T-helper 1 cell (primary cell): ENCODE measurements at places on chromosomes 5 and 9.

GRCh38 chr9:31536471-31536870 is 848.0 kb upstream of the ACO1 start:
- DNase-seq: no peak

- no peak for DNase-seq
Measured at GRCh38 chr5:133890314-133890713, 78.1 kb downstream of the C5orf15 start.

GRCh38 chr9:101582553-101582952 is 12.2 kb downstream of the PPP3R2 start:
- DNase-seq: no peak

DNA sequence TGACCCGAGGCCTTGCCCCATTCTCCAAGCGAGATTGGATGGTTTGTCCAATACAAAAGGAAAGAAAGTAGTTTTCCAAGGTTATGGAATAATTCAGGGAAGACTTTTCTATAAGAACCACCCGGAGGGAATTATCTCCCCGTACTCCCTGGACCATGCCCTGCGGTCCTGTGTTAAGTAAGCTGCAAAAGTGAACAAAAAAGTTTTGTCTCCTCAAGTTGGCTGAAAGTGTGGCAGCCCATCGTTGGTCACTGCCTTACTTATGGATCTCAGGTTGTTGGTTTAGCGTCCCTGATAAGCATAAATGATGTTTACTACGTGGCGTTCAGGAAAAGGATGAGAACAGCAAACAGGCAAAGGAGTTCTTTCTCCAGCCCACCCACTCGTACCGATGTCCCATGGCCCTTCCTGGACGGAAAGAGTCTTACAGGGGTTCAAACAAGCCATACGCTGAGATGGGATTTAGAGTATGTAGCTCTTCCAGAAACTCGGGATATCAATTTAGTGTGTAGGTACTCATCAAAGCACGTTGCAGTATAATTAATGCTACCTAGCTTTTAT is 413 bp upstream of the AUH start:
- DNase-seq: no peak

DNA sequence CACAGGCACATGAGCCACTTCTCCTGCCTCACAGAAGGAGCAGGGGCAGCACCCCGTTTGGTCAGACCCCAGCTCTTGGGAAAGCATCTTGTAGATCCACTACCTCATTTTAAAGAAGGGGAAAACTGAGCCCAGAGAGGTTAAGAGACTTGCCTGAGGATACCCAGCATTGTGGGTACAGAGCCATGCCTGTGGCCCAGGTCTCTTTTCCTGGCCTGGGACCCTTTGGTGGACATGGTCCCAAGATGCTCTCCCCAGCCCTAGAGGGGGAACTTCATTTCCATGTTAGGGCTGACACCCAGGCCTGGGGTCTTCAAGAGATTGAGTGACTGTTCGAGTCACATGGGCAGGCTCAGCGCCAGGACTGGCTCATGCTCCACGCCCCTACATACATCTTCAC is 64.2 kb downstream of the NEK6 start:
- no peak for DNase-seq

GRCh38 chr9:86072394-86072877 is 26.9 kb downstream of the GOLM1 start:
- no peak for DNase-seq

GRCh38 chr5:74500110-74500917 is 140.2 kb downstream of the ENC1 start:
- no peak for DNase-seq

DNA sequence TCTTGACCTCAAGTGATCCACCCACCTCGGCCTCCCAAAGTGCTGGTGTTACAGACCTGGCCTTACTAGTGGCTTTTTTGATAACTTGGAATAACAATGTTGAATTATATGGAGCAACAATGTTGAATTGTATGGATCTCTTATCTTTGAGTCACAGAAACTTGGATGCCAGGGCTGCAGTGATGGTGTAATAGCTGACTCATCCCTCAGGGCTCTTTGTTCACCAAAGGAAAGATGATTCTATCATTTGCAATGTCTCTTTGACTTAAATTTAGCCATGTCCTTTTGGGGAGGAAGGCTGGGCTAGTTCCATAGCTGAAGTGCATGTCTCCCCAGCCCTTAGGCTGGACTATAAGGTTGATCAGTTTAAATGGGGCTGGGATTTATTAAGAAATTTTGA is 172.3 kb downstream of the PDZD2 start:
- no peak for DNase-seq

GRCh38 chr5:166338801-166339200 is 1952.6 kb upstream of the WWC1 start:
- DNase-seq: no peak

GRCh38 chr9:124625087-124625486 is 117.9 kb upstream of the NR5A1 start:
- no peak for DNase-seq

DNA sequence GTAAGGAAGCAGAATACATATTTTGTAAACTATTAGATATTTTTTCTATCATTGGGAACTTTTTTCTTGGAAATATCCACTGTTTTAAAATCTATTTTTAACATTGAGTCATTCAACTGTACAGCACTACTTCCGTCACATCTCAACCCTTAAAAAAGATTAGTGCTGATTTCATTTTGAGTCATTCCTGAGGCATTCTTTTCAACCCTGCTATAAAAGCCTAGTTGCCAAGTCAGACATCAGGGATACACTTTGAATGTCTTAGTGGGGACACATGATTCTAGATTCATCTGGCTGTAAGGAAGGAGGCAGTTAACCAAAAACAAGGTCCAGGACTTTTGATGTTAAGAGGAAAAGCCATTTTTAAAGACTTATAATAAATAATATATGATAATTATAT is 160.9 kb downstream of the GIN1 start:
- DNase-seq: no peak

GRCh38 chr9:136578915-136579649 is 33.2 kb upstream of the NOTCH1 start:
- no peak for DNase-seq

DNA sequence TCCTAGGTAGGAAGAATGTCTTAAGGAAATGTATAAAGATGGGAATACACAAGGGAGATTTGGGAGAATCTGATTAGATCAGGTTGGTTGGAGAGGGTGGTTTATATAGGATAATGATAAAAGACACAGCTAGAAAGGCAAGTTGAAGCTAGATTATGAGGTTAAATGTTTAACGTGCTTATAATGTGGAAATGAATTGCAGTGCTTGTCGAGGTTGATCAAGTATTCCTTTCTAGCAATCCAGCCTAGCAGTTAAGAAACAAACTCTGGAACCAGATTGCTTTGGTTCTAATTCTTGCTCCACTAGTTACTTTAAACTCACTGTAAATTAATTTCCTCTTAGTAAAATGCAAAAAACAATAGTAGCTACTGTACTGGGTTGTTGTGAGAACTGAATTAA is 76.5 kb downstream of the NIPBL start:
- no peak for DNase-seq

DNA sequence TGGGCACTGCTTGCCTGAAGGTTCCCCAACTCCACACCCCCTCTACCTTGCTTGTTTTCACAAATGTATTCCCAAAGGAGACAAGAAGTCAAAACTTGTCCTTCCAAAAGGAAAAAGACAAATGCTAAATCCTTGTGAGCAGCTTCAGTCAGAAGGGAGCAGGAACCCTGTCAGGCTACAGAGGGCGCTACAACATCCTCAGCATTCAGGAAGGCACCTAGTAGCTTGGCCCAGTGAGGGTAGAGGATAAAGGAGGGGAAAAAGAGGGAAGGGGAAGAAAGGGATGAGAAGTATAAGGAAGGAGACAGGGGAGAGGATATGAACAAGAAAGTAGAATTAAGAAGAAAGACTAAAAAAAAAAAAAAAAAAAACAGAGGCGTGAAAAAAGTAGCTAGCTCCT is 97.5 kb downstream of the MLLT3 start:
- DNase-seq: no peak

- no peak for DNase-seq
Measured at GRCh38 chr9:110025551-110026170, 182.3 kb downstream of the C9orf152 start.

GRCh38 chr9:108645520-108645919 is 210.3 kb downstream of the ACTL7B start:
- no peak for DNase-seq

GRCh38 chr5:147567917-147568598 is 58.2 kb upstream of the DPYSL3 start:
- no peak for DNase-seq

DNA sequence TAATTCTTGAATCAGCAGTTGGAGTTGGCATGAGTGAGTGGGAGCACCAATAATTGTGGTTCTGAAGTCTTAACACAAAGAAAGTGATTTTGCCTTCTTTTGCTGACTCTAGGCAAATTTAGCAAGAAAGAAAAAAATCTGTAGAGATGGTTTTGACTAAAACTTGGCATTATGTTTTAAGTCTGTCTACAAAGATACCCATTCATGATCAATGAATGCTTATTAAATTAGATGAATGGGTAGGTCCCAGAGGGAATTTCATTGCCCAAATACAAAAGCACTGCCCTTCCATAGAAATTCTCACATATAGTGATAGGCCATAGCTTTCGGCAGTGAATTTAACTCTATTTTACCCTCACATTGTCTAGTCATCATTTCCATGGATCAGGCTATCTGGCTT is 428.6 kb upstream of the ADAMTSL1 start:
- DNase-seq: no peak

GRCh38 chr5:139648205-139649081 is at the start of gene CXXC5:
Gene CXXC5 (plus strand): TSS chr5:139648349. CDS start chr5:139680524, 32,175 bp downstream.
- DNase-seq: peak; percentile 44

DNA sequence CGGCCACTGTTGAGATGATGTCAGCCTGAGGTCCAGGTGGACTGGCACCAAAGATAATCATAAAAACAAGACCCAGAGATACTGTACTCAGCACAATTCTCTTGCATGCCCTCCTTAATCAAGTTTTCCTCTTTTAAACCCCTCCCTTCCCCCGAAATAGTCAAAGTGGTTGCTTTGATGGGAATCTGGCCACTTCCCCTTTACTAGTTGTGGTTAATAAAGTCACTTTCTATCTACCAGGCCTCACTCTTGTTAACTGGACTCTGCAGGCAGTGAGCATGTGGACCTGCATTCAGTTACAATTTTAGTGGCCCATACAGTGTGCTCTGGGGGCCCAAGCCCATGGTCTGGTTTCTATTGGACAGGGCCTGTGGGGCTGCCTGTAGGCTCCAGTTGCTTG is 17.5 kb downstream of the FBP2 start:
- no peak for DNase-seq

GRCh38 chr9:23826120-23826629 is at the start of gene ELAVL2:
Gene ELAVL2 (minus strand): TSS chr9:23826240. CDS start chr9:23762234, 64,006 bp downstream.
- DNase-seq: no peak

DNA sequence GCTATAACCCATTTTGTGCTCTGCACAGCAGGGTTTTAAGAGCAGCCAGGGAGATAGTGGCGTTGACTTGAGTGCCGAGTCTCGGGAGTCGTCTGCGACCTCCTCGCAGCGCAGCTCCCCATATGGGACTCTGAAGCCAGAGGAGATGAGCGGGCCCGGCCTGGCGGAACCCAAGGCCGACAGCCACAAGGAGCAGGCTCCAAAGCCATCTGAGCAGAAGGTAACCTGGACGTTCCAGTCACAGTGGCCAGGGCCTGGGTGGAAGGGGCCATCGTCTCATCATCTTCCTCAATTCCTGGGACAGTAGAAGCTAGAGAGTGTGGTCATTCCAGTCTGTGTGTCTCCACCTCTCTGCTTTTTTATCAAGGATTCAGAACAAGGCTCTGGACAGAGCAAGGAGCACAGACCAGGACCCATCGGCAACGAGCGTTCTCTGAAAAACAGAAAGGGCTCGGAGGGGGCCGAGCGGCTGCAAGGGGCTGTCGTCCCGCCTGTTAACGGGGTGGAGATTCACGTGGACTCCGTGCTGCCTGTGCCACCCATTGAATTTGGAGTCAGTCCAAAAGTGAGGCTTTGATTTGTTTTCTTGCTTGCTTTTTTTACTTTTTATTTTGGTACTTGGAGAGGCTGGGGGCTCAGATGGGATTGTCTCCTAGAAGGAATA is 20.2 kb upstream of the POMT1 start:
- DNase-seq: no peak

- DNase-seq: no peak
Measured at GRCh38 chr5:52523701-52524100, 264.0 kb upstream of the ITGA1 start.

GRCh38 chr5:135053989-135054388 is 20.0 kb upstream of the PITX1 start:
- no peak for DNase-seq

DNA sequence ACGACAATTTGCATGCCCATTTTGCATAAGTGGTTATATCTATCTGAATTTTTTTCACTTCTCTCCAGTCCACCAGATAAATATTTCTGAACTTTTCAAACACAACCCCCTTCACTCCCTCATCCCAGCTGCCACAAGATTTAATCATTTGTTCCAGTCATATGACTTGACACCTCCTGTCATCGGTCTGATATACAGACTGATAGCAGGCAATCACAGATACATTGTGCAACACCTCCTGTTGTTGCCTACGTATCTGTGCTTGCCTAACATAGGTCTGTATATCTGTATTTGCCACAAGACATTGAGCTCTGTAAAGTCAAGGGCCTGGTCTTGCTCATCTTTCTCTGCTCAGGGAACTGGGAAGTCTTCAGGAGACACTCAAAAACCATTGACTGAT is 65.6 kb downstream of the GNA14 start:
- DNase-seq: no peak

GRCh38 chr5:34043099-34043876 is at the start of gene C1QTNF3:
Gene C1QTNF3 (minus strand): TSS chr5:34043213. CDS start chr5:34043125, 88 bp downstream.
- no peak for DNase-seq
